ENCODE measurements at places on chromosomes 11 and 22. TPM values are rescaled to one million over a fixed set of nuclear protein-coding genes. Genes with fewer than 3 reads are reported as not detected.

DNA sequence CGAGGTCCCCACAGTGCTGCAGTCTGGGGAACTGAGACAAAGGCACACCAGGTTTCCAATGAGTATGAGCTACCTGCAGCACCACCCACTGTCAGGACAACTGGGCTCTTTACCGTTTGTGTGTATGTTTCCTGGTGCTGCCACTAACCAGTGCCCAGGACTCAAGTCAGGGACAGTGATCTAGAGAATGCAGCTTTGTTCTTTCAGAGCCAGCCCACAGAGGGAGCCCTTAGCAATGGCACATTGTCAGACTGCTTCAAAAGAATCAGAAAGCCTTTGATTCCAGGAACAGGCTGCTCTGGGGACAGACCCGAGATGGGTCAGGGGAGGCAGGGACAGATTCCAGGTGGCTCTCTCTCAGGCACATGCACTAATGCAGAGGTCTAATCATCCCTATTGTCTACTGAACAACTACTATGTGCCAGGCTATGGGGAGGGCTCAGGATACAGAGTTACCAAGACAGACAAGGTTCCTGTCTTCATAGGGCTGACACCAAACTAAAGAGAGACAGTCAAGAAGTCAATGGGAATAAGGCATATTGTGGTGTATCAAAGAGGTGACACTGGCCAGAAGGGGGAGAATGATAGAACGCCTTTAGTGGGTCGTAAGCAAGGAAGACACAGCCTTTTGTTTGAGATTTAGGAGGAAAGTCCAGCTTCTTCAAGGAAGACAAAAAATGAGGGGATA, 103.7 kb downstream of the VPREB1 start:
- DNase-seq, result no peak

GRCh38 chr11:2703363-2704141, 3.8 kb upstream of the KCNQ1OT1 start:
- no peak for DNase-seq

GRCh38 chr22:37032535-37033460, 13.3 kb downstream of the MPST start:
- DNase-seq, result peak; percentile 24

DNA sequence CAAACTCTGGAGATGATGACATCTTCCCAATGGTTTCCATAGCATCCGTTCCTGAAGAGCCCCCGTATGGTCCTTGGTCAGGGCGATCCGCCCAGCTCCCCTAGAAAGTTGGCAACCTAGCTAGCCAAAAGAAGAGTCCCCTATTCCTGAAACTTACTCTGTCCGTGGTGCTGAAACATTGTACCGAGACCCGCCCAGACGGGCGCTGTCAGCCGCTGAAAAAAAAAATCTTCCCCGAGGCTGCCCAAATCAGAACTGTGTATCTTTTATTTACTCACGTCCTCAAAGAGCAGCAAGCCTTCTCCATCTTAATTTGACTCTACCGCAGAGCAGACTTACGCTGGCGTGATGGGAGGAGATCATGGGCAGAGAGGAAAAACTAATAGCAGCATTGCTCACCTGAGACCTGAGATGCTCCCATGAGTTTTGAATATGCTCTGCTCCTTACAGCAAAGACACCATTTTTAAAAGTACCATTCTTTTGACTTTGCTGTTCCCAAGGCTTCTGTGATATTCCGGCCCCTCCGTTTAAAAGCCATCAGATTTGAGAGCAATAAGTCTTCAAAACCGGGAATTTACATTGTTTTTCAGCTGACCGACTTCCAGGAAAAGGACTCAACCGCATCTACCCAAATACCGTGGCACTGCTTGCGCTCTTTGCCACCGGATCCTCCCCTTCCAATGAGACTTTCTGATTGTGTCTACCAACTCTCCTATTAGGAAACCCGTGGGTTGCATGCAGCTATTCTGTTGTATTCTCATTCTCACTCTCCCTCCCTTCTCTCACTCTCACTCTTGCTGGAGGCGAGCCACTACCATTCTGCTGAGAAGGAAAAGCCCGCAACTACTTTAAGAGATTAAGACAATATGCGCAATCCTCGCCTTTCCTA, at the start of gene SLC17A6:
TSS of gene SLC17A6 (plus strand) at position 786 of the 890 bp plus-strand sequence. CDS start 153 bp downstream, outside the sequence.
- DNase-seq, result peak; percentile 48

DNA sequence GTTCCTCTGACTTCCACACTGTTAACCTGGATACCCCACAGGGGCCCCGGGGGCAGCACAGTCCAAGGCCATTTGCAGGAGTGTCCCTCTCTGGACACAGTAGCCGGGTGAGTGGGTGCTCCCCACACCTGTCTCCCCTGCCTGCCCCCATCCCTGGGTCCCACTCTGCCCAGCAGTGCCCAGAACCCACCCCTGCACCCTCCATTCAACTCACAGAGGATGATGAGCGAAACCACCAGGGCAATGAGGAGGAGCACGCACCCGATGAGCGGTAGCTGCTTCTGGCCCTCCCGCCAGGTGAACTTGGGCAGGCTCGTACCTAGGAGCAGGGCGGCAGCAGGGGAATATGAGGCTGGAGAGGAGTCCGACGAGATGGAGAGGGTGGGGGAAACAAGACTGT, 12.2 kb downstream of the TMPRSS13 start:
- DNase-seq, result no peak

GRCh38 chr11:117933475-117933874, 4.3 kb upstream of the TMPRSS13 start:
- DNase-seq, result no peak

- DNase-seq, result no peak
Observed at GRCh38 chr11:73249853-73250783, 22.0 kb upstream of the P2RY6 start.

- no peak for DNase-seq
Observed at GRCh38 chr11:36583667-36584066, 10.6 kb upstream of the IFTAP start.

GRCh38 chr22:45212992-45213751, 27.5 kb downstream of the KIAA0930 start:
- DNase-seq, result peak; percentile 54

GRCh38 chr11:102614485-102614884, 10.6 kb downstream of the MMP20 start:
- DNase-seq, result no peak

DNA sequence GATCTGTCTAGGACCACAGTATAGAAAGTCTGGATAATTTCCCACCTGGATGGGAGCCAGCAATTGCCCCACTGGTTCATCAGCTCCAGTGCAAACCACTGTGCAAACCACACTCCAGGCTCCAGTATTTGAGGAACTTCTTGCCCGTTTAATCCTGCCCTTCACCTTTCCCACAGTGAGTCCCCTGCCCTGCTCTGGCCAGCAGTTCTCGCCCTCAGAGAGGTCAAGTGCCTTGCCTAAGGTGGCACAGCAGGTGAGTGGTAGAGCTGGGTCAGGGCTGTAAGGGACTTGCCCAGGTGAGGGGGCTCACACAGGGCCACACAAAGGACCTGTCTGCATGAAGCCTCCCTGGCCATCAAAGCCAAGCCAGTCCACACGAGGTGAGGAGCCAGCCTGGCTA, 24.1 kb downstream of the MS4A10 start:
- DNase-seq, result no peak

DNA sequence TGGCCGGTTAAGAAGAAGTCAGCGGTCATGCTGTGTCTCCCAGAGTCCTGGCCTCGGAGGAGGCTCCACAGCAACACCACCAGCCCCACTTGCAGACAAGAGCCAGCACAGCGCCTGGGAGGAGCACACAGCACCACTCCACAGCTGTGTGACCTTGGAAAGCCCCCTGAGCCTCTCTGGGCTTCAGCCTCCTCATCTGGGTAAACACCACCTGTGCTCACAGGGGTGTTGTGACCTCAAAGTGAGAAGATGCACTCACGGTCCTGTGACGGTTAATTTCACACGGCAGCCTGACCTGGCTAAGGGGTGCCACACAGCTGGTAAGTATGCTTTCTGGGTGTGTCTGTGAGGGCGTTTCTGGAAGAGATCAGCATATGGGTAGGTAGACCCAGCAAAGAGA, 54.7 kb downstream of the PHF21B start:
- no peak for DNase-seq

GRCh38 chr11:7673724-7674434, 579 bp upstream of the CYB5R2 start:
- DNase-seq, result no peak

GRCh38 chr11:94876222-94876621, 97.1 kb downstream of the CWC15 start:
- DNase-seq, result no peak

- no peak for DNase-seq
Observed at GRCh38 chr11:95692526-95693260, 96.9 kb downstream of the FAM76B start.

DNA sequence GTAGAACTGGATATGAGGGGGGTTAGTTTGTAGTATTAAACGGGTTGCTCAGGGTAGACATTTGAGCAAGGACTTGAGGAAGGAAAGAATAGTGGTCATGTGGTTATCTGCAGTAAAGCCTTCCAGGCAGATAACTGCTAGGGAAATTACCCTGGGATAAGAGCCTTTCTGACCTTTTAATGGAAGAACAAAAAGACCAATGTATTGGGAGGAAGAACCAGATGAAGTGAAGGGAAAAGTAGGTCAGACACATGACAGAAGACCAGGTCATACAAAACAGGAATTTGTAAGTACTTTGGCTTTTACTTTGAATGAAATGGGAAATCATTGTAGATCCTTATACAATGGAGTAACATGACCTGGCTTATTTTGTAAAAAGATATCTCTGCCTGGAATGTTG, 241.9 kb upstream of the CTSC start:
- no peak for DNase-seq

DNA sequence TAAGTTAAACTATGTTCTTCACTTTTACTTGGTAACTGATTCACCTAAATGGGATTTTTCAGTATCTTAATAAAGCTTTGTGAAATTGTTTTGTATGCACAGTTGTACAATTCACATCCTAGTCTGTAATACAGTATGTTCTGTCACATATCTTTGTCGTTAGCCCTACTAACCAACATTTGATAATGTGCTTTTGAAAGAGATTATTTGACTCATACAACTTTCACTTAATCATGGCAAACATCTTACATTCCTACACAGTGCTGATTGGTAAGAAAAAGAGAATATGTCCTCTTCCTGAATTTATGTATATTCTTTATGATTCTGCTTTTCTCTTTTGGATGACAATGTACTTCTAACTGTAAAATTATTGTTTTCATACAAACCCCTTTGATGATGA, 234.5 kb downstream of the METTL15 start:
- no peak for DNase-seq

SYT13 gene
- total RNA-seq, result 0.03 TPM

SPI1 gene
- total RNA-seq, result not detected

TTC36 gene
- total RNA-seq, result 0.85 TPM

PRG3 gene
- total RNA-seq, result not detected

DEUP1 gene
- total RNA-seq, result not detected

OR52E4 gene
- total RNA-seq, result not detected

OSBPL5 gene
- total RNA-seq, result 9.6 TPM

TESMIN gene
- total RNA-seq, result 3.6 TPM

DGCR6 gene
- 0.57 TPM for total RNA-seq

RASGRP2 gene
- not detected for total RNA-seq

SC5D gene
- total RNA-seq, result 20.0 TPM
